ENCODE measurements at places on chromosomes 1 and 21.
A peak's percentile ranks its signal among the peaks of the same experiment; 100 is the strongest.

GRCh38 chr1:16244650-16245285 is 7.8 kb upstream of the CPLANE2 start:
- DNase-seq = no peak

GRCh38 chr21:28342212-28342810 is 650.4 kb downstream of the LTN1 start:
- no peak for DNase-seq

GRCh38 chr1:170215072-170215885 is 69.5 kb downstream of the NTMT2 start:
- peak; percentile 26 for DNase-seq

GRCh38 chr1:210376836-210377372 is 48.2 kb downstream of the HHAT start:
- DNase-seq = no peak

GRCh38 chr1:8374356-8374755 is 56.4 kb downstream of the SLC45A1 start:
- no peak for DNase-seq

DNA sequence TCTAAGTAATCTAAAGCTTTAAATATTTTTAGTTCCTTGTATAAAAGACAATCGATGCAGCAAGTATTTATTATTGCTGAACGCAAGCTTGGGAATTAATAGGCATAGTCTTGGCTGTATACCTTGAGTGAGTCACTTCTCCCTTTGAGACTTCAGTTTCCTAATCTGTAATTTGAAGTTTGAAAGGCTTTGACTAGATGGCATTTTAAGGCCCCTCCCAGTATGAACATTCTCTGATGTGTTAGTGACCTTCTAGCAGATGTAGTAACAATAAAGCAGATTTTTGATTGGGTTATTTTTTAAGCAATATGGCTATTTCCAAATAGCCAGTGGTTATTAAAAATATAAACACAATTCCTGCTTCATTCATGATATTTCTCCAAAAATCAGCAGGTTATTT is 58.2 kb downstream of the DUSP10 start:
- DNase-seq = no peak

DNA sequence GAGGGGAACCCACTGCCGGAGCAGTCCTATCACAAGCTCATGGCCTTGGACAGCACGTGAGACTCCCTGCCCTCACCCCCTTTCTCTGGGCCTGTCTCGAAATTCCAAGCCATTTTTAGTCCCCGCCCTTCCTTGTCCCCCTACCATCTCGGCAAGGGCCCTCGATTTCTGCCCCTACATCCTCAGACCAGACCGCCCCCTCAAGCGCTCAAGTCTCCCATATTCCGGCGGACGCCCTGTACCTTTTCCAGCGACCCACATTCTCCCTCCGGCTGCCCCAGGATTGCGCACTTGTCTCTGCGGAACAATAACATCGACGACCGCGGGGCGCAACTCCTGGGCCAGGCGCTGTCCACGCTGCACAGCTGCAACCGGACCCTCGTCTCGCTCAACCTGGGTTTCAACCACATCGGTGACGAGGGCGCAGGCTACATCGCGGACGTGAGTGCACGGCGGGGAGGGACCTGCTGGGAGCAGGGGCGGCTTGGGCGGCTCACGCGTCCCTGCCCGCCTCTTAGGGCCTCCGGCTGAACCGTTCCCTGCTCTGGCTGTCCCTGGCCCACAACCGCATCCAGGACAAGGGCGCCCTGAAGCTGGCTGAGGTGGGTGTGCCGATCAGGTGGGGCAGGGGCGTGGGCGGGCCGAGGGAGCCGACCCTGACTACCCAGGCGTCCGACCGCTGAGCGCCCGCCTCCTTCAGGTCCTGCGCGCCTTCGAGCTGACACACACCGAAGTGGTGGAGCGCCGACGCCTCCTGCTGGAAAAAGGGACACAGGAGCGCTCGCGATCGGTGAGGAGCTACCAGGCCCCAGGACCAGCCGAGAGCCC is 7.0 kb downstream of the LRRC71 start:
- DNase-seq = peak; percentile 73

GRCh38 chr1:197440715-197441114 is 172.7 kb downstream of the CRB1 start:
- DNase-seq = no peak
